ENCODE measurements at places on chromosomes 2 and 18.

DNA sequence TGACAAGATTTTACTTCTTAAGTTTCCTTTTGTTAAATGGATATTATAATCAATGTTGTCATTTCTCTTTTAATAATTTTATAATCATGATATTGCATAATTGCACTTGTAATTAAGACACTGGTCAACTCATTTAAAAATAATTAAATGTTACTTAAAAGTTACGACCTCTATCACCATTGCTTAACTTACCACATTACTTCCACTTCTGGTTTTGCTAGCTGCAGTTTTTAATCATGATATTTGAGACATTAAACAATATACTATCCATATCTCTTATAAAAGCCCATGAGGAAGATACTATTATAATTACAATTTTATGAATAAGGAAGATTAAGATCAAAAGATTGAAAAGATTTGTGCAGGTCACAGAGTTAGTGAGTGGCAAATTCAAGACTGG is 502.0 kb downstream of the RNF144A start:
- DNase-seq, result no peak

DNA sequence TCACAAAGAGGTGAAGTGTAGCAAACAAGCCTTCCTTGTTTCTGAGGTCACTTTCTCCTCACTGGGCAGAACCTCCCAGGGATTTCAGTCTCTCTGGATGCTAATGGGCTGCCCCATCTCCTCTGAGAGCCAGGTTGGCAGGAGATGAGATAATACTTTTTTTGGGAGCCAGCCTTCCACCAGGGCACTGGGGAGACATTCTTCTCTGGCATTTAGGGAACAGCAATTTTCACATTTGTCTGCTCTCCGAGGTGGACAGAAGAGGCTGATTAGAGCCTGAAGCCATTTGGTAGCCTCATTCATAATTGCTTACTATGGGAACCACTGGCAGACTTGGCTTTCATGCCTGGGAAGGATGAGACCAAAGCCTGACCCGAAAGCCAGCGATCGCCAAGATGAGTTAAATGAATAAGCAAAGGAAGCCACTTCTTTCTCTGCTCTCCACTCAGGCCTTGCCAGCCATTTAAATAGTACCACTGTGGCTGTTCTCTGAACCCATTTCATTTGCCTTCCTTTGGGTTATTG is 70.1 kb downstream of the NRP2 start:
- DNase-seq, result no peak

GRCh38 chr2:16109821-16110310 is 169.5 kb downstream of the MYCN start:
- DNase-seq, result no peak

GRCh38 chr2:25374827-25375226 is 33.1 kb upstream of the DNMT3A start:
- no peak for DNase-seq

GRCh38 chr2:183125659-183126341 is 1.6 kb downstream of the NUP35 start:
- DNase-seq, result no peak

DNA sequence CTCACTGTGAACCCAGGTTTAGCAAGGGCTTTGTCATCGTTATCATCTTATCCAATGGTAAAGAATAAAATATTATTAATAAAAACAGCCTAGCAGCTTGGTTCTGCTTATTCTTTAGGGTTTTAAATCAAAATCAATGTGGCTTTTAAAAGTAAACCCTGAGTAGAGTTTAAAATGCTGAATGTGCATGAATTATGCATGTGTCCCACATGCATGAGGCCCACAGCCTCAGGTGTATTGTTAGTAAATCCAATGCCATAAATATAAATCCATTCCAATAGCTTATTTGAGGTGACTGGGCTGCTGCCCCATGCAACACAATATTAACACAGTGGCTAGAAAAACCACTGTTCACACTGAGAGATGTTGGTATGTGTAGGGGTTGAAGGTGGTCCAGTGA is 254.1 kb downstream of the HNMT start:
- no peak for DNase-seq

GRCh38 chr2:223969856-223970255 is 12.6 kb downstream of the MRPL44 start:
- no peak for DNase-seq

DNA sequence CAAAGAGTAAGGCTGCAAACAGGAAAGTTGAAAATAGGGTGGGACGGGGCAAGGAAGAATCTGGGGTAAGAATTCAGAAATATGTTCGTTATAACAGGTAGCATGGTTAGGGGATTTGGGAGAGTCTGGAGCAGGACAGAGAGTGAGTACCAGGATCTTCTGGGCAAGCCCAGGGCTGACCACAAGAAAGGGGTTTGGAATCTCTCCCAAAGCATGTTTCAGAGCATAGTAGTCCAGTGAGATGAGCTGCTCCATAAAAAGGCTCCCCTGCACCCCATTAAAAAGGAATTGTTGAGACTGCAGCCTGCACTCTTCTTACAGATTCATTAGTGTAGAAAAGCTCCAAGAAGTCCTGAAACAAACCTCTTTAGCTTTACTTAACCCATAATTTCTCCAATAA is 291.1 kb downstream of the MTX2 start:
- DNase-seq, result no peak

GRCh38 chr18:68791801-68792200 is 6.1 kb upstream of the CCDC102B start:
- no peak for DNase-seq

DNA sequence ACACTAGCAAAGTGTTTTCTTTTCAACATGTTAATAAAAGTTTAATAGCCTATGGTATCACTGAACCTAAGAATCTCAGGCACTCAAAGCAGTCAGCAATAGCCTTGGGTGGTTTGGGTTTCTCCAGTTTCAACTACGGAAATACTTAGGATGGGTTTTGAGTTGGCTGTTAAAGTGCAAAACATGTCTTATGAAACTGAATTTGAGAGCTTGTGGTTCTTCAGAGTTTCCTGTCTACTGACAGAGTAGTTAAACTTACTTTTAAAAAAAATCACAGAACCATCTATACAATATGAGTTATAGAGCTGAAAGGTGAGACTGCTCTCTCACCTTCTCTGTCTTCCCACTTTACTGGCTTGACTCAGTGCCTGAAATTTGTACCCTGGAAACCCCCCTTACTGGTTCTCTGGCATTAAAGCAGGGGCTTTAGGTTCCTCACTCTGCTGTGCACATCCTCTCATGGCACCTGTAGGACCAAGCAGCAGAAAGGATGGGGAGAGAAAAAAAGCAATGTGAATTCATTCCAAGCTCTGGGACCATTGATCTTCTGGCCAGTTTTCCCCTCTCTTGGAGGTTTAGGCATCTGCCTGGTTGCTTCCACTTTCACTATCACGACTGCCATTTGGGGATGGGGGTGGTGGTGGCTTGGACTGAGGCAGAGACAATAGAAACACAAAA is 18.1 kb downstream of the CCDC141 start:
- no peak for DNase-seq

DNA sequence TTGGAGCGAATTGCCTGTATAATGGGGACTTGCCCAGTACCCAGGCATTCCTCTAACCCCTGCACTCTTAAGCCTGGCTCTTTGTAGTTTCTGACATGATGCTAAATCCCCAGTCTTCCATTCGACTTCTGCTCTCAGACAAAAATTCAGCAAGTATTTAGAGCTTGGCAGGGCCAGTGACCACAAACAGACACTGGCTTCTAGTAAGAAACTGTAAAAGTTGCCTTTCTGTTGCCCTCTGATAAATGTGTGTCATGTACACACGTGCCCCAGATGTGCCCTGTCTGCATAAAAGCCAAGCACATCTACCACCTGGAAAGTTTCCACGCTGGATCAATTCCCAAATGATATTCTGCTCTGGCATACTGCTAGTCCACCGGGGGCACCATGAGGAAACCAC is 18.0 kb downstream of the PAX3 start:
- DNase-seq, result no peak

DNA sequence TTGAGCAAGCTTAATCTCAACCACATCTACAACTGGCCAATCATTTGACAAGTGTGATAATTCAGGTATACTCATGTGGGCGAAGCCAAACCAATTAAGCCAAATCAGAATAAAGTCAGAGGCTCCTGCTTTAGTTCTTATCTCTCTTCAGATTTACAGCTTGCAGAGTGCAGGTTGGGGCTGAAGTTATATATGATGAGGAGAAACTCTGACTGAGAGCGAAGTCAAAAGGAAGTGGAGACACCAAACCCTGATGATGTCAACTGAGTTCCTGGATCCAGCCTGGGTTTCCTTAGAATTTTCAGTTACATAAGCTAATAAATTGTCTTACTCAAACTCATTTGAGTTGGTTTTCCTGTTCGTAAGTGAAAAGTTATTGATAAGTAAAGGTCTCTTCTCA is 73.9 kb downstream of the ASXL2 start:
- no peak for DNase-seq

DNA sequence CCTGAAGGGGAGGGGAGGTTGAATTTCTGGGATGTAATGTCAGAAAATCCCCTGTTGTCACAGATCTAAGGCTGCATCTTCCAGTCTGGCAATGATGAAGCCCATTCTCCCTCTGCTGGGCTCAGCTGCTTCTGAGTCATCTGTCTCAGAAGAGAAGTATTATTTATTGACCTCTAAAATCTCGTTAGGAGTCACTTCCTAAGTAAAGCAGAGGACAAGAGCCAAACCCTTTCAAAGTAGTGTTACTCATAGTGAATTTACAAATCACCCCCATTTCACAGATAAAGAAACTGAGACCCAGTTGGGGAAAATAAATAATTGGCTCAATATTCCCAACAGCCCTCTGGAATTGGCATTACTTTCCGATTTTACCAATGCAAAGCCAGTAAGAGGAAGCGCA is 167.3 kb upstream of the SKOR2 start:
- no peak for DNase-seq

GRCh38 chr2:64613276-64613675 is 40.4 kb downstream of the SERTAD2 start:
- DNase-seq, result no peak

GRCh38 chr2:8028981-8029380 is 652.9 kb upstream of the ID2 start:
- no peak for DNase-seq

DNA sequence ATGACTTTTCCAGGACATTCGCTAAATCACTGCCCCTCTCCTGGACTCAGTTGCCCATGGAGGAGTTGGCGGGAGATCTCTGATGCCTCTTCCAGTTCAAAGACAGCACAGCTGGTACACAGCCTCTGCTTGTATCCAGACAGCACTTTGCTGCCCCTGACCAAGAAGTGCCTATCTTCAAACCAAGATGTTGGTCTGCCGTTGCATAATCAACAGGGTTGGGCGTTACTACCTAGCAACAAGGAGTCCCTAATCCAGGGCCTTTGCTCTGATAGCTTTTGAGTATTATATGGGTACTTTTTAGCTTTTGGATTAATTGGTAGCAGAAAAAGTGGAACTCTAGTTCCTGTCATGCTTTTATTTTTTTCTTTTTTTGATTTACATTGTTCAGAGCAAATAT is 166.6 kb downstream of the FAM210A start:
- no peak for DNase-seq

DNA sequence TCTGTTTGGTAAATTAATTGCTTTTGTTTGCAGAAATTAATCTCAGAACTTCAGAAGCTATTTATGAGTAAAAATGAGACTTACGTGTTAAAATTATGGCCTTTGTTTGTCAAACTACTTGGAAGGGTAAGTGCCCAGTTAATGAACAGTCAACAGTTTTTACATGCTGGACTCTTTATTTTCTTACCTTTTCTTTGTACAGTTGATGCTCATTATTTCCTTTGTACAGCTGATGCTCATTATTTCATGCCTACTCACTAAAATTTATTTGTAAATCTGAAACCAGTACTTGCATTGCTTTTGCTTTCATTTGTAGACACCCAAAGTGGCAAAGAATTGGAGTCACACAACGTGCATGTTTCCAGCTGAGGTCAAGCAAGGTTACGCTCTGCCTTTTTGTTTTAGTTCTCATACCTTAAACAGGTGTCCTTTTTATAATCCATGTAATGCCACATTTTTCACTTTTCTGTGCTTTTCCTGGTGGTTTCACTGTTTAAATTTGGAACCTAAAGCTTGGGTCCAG is 13.3 kb downstream of the RIF1 start:
- DNase-seq, result no peak

GRCh38 chr2:138267161-138267901 is 234.2 kb upstream of the SPOPL start:
- no peak for DNase-seq

- no peak for DNase-seq
Observed at GRCh38 chr18:68740966-68741365, 26.1 kb upstream of the TMX3 start.

DNA sequence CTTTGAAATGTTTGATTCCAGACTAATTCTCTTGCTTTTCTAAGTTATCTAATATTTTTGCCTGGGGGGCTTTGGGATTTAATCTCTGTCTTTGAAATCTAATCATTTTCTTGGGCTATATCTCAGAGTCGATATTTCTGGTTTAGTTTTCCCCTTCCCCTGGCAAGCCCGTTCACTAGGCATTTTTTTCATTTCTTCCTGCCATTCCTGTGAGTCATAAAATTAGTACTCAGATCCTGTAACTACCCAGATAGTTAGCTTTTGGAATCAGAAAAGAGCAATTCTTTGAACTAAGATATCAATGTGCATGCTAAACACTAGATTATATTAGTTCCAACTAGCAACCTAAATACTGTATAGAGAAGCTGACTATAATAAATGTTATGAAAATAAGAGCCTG is 29.4 kb upstream of the RNF149 start:
- no peak for DNase-seq

- no peak for DNase-seq
Observed at GRCh38 chr2:105432749-105433148, 33.9 kb upstream of the FHL2 start.

- no peak for DNase-seq
Observed at GRCh38 chr2:212141499-212141898, 397.1 kb downstream of the ERBB4 start.

DNA sequence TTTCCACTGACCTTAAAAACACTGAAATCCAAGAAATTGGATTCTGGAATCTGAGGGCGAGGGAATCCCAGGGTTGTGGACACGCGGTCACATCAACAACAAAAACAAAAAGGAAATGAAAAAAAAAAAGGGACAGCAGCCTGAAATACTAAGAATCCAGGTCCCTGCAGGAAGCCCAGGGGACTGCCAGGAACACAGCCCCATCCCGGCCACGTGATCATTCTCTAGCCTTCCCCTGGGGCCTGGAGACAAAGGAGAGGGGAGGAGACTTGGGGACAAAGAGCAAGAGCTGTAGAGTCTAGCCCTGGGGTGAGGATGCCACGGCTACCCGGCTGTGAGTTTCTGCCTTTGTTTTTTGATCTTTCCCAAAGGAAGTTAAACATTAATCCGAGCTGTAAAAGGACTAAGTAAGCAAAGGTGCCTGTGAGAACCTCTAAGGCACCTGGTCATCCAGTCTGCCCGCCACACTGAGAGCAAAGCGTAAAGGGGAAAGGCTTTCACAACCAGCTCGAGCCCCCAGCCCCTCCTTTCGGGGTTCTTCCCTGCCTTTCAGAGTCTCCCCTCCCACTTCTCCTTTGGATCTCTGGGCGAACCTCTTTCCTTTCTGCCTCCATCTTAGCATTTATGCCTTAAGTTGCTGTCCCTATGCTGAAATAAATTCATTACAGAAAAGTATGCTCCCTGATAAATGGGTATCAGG is 57.9 kb upstream of the MSH2 start:
- DNase-seq, result peak; percentile 95

GRCh38 chr2:43934567-43934966 is 61.2 kb downstream of the LRPPRC start:
- DNase-seq, result no peak

GRCh38 chr2:121197369-121198091 is 87.5 kb downstream of the TFCP2L1 start:
- DNase-seq, result no peak
